ENCODE measurements at places on chromosomes 4 and X.

GRCh38 chrX:13009273-13009672 is 34.4 kb downstream of the TMSB4X start:
- peak; percentile 29 for DNase-seq

GRCh38 chr4:60096676-60097075 is 1103.5 kb upstream of the ADGRL3 start:
- no peak for DNase-seq

DNA sequence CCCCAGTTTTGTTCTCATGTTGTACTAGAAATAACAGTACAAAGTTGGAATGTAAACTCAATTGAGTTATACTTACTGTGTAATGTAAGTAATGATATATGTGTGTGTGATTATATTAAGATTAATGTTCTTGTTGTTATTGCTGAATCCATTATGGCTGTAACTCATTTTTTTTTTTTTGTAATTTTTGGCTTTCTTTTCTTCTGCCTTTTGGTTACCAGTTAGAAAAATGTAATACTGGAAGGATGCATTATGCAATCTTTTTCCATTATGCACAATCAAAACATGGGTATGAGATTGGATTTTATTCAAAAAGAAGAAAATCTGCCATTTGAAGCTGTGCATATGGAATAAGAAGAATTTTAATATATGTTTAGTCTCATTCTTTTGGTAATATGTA is 34.0 kb downstream of the BANK1 start:
- DNase-seq = no peak

- DNase-seq = peak; percentile 33
These were observed at the start of gene PRSS48 for GRCh38 chr4:151276787-151277562. TSS of gene PRSS48 (plus strand) at chr4:151277161. CDS start at chr4:151277173, 12 bp downstream.

- peak; percentile 82 for DNase-seq
These were observed 18.1 kb upstream of the CXCL2 start for GRCh38 chr4:74117024-74117534.

GRCh38 chr4:118883861-118884260 is 4.8 kb upstream of the SYNPO2 start:
- no peak for DNase-seq

- no peak for DNase-seq
These were observed 7.3 kb downstream of the SLC25A5 start for GRCh38 chrX:119475389-119476101.

DNA sequence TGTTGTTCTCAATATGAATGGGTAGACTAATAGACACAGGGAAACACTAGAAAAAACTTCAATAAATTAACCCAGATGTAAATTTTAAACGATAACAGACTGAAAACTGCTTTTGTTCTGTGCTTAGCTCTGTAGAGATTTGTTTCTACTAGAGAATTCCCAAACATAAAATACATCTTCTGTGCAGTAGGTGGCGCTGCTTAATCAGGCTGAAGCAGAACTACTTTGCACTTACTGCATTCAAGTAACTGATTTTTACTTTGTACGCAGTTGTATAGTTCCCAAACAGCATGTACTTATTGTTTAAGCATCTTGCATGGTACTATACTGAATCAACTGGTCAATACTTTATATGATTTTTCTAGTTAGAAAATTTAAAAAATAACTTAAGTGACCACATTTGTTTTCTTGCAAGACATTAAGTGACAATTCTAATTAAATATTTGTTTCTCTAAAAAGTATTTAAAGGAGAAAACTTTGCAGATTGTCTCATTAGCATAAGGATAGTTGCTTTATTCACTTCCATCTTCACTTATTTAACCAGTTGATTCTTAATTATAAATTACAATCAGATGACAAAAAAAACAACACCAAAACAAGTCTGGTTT is 490.6 kb downstream of the IL15 start:
- DNase-seq = peak; percentile 57

DNA sequence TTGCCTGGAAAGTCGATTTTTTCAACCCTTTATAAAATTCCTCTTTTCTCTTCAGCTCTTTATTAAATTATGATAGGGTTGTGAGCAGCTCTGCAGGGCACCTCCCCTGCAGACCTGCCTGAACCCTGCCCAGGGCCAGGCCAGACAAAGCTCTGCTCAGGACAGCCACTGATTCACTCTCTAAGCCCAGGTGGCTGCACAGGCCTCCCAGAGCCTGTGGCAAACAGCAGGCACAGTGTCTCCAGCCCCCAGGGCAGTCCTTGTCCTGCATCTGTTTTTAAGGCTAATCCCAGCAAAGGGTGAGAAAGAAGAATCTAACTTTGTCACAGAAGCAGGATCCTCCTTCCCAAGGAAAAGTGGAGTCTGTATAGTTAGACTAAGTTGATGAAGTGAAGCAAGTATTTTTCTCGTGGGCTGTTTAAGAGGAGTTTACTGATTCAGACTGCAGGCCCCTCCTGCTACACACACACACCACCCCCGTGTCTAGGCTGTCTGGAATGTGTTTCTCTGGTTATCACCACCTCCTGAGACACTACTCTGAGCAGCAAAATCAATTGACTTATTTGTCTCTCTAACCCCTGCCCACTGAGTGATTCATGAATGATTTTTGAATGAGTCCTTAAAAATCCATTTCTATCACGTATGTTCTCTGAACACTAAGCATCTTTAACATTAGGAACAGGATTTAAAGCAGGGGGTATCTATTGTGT is 101.7 kb downstream of the CHIC2 start:
- no peak for DNase-seq

DNA sequence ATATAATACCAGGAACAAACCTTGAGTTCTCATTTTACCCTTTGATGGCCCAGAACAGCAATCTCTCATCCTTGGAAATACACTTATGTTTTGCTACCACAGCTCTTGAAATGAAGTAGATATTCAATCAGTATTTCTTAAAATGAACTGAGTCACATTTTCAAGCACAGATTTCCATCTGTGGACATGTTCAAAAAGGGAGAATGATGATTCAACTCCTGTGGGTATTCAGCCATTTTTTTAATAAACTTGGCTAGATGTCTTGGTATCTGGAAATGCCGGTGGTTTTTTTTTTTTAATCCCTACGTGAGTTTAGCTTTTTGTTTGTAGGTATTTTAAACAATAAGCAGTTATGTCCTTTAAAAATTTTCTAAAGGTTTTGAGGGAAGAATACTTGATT is 64.2 kb upstream of the TRPC5OS start:
- no peak for DNase-seq

GRCh38 chr4:94819371-94820168 is 61.8 kb downstream of the BMPR1B start:
- no peak for DNase-seq

DNA sequence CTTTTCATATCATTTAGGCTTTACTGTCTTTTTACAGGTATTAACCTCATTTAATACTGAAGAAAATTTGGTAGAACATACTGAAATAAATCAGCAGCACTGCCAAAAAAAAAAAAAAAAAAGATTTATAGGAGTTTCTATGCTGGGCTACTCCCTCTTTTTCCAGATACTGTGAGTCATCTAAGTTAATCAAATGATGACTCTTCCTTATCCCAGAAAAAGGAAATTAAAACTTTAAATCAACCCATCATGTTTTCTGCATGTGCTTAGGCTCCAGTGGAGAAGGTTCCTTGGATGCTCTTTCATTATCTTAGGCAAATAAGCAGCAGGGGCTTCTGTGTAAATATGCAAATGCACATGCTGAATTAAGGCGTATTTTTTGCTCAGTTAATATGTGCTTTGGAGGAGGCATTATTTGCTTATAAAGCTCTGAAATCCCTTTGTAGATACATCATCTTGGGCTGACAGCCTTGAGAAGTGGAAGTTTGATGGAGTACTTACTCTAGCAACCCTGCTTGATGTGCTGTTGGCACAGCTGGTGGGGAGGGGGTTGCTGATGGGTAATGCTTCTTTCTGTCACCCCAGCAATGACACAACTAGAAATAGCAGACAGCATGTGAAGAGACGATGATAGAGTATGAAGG is 136.1 kb downstream of the C4orf33 start:
- DNase-seq = no peak

- DNase-seq = no peak
These were observed 813.0 kb downstream of the TRAM1L1 start for GRCh38 chr4:116272336-116272735.

GRCh38 chr4:145301386-145302080 is 121.1 kb upstream of the OTUD4 start:
- DNase-seq = no peak

- peak; percentile 30 for DNase-seq
These were observed 13.9 kb downstream of the TMEM165 start for GRCh38 chr4:55409468-55410171.

DNA sequence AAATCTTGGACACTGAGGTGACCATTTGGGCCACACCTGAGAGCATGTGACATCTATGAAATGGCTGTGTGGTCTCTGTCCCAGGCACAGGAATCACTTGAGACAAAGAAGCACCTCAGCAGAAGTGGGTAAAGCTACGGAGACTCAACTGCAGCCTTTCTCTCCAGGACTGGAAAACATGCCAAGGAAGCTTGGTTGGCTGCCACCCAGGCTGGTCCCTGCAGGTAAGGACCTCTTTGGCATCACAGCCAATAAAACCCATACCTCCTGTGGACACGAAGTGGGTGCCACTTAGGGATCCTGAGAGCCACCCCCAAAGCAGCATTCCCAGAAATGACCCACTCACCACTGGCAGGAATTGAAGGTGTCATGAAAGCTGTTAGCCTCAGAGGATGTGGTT is 74.6 kb downstream of the LEF1 start:
- no peak for DNase-seq

DNA sequence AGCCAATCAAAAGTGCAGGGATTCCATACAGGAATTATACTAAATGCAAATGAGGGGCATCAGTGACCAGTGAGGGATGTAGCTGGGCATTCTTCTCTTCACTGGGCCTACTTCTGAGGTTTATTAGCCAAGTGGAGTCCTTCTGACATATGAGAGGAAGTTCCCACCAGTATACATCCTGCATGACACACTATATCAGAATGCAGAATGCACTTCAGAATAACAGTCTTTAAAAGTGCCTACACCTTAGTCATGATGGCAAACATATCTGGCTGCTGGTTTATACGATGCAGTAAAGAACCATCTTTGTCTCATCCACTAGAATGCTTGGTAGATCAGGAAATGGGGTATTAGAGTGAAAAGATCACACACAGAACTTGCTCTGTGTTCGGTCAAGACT is 180.3 kb upstream of the PPARGC1A start:
- DNase-seq = peak; percentile 58

DNA sequence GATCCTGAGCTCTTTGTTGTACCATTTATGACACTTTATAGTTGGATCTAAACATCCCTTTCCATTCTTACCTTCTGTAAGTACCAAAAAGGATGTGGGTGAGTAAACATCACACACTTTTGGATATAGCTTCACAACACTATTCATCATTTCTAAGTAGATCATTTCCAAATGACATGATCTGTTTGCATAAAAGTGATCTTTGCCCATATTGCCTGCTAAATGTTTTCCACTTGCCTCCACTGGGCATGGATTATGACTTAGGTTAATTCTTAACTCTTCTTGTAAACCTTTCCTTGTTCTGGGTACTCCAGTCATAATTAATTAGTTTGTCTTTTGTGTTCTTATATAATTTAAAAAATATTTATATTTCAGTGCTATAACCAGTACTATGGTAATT is 244.9 kb upstream of the AGA start:
- no peak for DNase-seq

DNA sequence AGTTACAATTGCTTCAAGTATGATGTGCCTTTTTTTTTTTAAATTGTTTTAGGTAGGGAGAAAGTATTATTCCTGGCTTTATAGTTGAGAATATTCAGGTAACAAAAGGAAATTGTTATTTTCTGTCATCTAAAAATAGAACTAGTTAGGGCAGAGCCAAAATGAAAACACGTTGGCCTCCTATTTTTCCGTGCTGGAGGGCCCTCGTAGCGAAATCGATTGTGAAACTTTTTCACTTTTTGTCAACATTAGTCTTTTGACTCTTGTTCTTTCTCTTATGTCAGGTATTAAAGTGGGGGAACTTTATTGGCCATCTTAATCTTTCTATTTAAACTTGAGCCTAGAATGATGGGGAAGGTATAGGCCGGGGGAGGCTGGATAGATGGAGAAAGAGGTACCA is 104.9 kb downstream of the ARHGAP10 start:
- no peak for DNase-seq

GRCh38 chr4:181911420-181911819 is 331.8 kb upstream of the TENM3 start:
- no peak for DNase-seq

- peak; percentile 39 for DNase-seq
These were observed 1.6 kb downstream of the PPP3CA start for GRCh38 chr4:101345596-101346350.

DNA sequence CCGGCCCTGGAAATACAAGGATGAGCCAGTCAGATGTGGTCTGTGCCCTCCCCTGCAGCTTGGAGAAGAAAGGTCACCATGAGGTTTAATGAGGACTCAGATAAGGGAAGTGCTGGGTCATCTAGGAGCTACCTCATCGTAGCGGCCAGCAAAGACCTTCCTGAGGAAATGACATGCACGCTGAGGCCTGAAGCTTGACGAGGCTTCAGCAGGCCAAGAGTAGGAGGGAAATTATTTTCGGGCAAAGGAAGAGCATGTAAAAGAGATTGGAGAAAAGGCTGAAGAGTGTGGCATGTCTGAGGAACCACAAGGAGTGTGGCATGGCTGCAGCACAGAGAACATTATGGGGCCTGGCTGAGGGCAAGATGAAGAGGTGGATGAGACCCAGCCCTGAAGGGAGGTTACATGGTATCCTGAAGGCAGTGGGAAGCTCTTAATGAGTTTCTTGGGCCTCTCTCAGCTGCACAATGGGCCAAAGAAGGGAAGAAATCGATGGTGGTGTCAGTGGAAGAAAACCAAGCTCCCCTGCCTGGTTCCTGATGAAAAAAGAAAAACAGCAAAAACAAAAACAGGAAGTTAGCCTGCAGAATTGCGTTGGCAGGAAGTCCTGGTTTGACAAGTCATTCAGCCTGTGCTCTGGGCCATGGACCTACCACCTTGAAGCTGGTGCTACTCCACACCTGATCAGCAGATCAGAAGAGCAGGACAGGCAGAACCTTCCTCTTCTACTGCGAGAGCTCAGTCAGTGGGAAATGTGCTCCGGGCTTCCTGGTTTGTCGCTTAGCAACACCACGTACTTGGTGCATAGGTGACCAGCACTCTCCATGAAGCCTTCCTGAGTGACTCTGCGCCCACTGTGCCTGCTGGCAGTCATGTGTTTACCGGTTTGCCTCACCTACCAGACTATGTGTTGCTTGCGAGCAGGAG is 134.5 kb upstream of the KLF3 start:
- DNase-seq = peak; percentile 93

GRCh38 chr4:67204441-67204840 is 340.9 kb downstream of the CENPC start:
- DNase-seq = no peak

DNA sequence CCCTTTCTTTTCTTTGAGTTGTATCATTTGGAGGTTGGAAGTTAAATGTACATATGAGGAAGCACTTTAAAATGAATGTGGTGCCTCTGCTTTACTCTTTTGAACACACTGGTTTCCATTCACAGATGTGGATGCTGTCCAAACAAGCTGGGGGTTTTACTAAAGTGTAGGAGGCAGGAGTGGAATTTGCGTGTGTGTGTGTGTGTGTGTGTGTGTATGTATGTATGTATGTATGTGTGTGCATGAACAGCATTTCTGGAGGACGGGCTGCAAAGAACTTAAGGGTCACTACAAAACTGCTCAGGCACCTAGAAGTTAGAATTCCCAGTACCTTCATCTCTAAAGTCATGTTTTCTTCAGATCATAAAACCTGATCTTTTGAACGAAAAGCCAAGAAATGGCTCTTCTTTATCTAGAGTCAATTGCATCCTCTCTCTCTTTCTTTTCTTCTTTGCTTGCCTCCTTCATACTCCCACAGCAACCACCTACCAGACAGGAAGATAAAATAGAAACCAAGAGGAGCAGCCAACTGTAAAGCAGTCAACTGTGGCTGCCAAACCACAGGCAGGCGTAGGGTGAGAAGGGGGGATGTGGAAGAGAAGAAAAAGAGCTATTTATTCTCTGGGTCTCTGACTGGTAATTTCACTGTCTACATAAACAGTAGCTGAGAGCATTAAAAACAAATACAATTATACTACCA is 177.0 kb upstream of the RASGEF1B start:
- no peak for DNase-seq

Data from trophoblast cell (in vitro differentiated cells and primary cell).